ENCODE measurements at places on chromosomes 7 and 10.
A peak's percentile ranks its signal among the peaks of the same experiment; 100 is the strongest.

- peak; percentile 25 for DNase-seq
These were observed 55.0 kb upstream of the VWDE start for GRCh38 chr7:12458520-12459131.

DNA sequence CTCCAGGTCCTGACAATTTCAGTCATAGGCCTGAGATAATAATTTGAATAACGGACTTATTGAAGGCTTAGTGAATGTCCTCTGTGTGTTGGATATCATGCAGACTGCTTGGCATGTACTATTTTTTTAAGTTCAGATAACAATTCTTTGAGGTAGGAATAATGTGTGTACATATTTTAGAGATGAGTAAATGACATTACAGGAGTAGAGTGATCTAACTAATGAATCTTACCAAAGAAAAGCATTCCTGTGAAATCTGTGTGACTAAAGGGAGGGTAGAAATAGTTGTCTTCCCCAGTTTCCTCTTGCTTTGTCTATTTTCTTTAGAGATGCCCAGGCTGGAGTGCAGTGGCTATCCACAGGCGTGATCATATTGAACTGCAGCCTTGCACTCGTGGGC is 391.8 kb upstream of the ETV1 start:
- peak; percentile 4 for DNase-seq

DNA sequence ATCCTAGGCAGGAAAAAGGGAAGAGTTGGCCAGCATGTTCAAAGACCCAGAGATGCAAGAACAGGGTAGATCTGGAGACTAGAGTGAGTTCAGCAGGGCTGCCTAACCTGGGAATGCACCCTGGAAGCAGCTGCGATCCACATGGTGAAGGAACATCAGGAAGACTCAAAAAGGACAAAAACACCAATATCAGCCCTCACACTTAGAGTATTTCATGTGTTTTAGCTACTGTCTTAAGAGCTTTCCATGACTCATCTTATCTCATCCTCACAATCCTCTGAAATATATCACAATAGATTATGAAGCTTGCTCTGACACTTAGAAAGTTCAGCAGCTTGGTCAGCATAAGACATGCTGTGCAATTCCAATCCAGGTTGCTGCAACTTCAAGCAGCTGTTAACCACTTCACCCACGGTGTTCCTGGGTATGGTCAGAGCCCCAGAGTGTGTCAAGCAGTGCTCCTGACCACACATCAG is 380.9 kb downstream of the PARD3 start:
- peak; percentile 56 for DNase-seq

GRCh38 chr7:107190090-107190489 is 21.3 kb downstream of the HBP1 start:
- no peak for DNase-seq

GRCh38 chr10:119483001-119483400 is 59.5 kb downstream of the RGS10 start:
- no peak for DNase-seq

- no peak for DNase-seq
These were observed 237.3 kb downstream of the C7orf25 start for GRCh38 chr7:42674541-42674940.

GRCh38 chr7:23096518-23097290 is 8.9 kb upstream of the KLHL7 start:
- DNase-seq = no peak

GRCh38 chr10:73655990-73656298 is at the start of gene SYNPO2L:
SYNPO2L (minus strand) TSS chr10:73656029; CDS start chr10:73655922, 107 bp downstream.
- DNase-seq = no peak

DNA sequence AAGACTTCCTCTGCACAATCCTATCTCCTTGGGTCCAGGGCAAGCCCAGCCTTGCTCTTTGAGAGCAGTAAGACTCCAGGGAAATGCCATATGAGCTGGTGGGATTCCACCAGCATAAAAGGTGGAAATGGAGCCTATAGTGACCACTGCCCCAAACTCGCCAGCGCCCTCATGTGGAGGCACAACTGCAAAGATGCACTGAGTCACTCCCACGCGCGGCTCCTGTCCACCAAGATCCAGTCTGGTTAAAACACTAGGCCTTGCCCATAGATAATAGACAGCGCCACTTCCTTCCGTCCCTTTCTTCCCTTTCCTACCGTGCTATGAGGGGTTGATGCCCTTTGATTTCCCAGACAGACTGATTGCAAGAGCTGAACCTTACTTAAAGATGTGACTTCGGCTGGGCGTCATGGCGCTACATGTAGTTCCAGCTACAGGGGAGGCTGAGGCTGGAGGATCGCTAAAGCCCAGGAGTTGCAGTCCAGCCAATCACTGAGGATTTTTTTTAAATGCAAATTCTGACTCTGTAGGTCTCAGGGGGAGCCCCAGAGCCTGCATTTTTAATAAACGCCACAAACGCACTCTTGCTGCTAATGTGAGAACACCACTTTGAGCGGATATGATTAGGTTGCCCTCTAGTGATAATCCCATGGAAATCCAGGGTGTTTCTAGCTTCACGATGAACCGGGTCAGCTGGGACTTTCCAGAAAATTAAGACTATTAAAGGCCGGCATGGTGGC is 136.5 kb downstream of the EPC1 start:
- peak; percentile 63 for DNase-seq

GRCh38 chr7:99005776-99006175 is 127.4 kb downstream of the TRRAP start:
- DNase-seq = no peak

- DNase-seq = no peak
These were observed 47.4 kb downstream of the SORCS3 start for GRCh38 chr10:104688251-104689042.

DNA sequence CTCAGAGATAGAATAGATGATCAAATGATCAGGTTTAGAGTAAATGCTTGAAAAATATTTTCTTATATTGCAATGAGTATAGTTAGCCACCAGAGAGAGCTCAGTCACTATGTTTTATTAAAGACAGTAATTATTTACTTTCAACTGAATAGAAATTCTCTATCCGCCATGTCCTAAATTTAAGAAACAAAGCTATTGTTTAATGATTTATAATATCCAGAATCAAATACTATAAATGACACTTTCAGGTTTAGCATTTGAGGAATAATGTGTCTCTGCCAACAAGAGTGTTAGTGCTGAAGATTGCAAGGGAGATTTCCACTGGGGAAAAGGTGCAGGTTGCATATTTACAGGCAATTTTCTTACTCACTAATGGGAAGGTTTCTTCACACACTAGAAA is 184.7 kb downstream of the DGKB start:
- DNase-seq = no peak

DNA sequence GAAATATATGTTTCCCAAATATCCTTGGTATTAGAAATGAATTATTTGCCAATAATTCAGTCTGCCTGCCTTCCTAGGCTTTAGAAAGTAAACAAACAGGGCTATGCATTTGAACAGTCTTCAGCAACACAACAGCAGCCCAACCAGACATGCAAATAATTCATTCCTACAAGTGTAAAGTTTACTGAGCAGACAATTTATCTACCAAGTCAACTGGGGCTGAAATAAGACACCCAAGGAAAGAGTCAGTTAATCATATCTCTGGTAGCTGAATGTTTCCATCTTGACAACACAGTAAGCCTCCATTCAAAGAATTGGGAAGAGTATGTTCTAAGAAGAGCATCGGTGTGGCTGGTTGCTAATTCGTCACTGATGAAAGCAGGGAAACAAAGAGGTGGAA is 38.4 kb downstream of the AIFM2 start:
- DNase-seq = no peak
